NCI-H2081 treated with DMSO at 0.1 percent for 48 hours (cell line): ENCODE measurements at places on chromosomes 7 and 10.
A peak's percentile ranks its signal among the peaks of the same experiment; 100 is the strongest.

DNA sequence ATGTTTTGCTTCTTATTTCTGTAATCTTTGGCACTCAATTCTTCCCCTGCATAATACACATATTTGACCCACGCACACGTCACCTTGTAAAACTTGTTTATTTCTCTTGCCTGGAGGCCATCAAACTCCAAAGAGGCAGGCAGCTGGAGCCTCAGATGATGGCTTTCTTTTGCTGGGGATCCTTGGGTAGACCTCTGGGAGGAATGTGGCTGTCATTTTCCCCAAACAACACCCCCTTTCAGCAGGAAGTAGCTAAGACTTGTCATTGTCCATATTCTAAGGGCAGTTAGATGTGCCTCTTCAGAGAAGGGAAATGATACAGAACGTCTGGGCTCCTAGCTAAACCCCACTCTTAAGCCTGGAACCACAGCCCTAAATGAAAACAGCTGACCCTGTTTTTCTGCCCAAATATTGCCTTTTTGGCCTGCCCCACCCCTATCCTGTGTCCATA is 111.3 kb downstream of the ITGB8 start:
- no peak for DNase-seq

DNA sequence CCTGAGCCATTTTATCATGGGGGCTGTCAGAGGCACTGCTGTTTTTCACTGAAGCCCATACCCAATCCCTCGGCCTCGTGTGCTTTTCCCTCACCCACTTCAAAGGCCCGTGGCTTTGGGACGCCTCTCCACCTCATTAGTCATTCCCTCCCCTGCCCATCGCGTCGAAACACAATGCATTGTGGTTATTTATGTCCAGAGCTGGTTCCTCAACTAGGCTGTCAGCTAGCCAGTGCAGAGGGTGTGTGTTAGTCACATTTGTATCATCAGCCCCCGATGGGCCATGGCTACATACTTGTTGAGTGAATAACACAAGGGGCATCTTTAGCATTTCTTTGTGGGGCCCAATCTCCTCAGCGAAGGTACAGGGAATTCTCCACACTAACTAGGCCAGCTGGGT is 3.8 kb upstream of the CRCP start:
- DNase-seq: no peak

GRCh38 chr7:135755351-135755753 is 6.7 kb upstream of the FAM180A start:
- DNase-seq: peak; percentile 91

GRCh38 chr10:94038024-94038423 is 44.3 kb downstream of the PLCE1 start:
- no peak for DNase-seq

GRCh38 chr7:81267508-81267907 is 348.7 kb upstream of the SEMA3C start:
- no peak for DNase-seq
